T-helper 22 cell (primary cell): ENCODE measurements at places on chromosomes 1 and 21.

GRCh38 chr1:10389271-10389973 is 9.4 kb upstream of the PGD start:
- no peak for DNase-seq

DNA sequence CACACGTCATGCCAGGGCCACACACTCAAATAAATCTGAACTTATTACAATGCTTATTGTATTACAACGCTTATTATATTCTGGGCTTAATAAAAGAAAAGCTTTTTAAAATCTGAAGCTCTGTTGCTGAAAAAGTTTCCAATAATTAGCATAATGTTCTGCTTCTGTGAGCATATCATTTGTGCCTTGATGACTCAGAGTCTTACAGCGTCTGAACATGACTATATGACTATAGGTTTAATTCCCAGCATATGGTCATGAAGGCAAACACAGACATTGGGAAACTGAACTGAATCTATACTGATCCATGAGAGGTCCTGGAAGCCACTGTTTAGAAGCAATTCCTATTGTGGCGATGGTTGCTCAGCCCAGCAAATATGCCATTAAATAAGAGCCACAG is 66.3 kb downstream of the SIM2 start:
- no peak for DNase-seq

DNA sequence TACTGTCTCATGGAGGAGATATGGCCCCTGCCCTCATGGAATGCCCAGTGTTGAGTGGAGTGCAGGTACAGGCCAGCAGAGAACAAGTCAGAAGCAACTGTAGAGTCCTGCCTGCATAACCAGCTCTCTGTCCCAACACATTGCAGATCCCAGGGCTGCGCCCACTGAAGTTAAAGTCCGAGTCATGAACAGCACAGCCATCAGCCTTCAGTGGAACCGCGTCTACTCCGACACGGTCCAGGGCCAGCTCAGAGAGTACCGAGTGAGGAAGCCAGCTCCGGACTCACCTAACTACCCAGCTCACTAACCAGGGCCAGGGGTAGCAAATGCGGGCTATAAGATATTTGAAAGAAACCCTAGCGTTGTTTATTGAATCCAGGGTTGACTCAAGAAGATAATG is 59.1 kb upstream of the CNTN2 start:
- DNase-seq = no peak

DNA sequence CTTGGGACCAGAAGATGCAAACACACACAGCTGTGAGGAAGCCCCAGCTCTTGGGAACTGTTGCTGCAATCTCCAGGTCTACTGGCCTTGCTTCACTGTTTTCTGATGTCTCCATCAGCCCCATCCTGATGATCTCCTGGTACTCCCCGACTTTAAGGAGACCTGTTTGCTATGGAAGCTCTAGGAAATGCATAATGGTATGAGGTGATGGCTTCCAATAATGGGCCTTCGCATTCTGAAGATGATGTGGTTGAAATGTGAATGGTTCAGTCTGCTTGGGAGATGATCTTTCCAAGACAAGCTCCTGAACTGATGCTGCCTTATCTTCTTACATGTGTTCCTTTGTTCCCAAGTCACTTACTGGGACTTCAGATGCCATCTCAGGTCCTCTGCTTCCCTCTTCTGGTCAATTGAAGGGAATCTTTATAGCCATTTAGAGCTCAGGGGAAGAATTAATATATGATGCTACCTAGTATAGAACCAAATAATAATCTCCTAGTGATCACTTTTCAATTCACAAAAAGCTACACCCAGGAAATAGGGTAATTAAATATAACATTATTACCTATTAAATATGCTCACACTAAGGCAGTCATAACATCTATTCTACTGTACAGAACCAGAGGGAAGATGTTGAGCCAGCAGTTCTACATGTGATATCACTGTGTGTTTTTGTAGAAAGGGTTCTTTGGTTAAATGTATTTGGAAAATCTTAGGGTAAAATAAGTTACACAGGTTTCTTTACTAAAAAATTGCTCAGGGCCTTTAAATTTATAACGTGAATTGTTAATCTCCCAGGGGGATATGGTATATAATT is 73.9 kb upstream of the VTCN1 start:
- no peak for DNase-seq

DNA sequence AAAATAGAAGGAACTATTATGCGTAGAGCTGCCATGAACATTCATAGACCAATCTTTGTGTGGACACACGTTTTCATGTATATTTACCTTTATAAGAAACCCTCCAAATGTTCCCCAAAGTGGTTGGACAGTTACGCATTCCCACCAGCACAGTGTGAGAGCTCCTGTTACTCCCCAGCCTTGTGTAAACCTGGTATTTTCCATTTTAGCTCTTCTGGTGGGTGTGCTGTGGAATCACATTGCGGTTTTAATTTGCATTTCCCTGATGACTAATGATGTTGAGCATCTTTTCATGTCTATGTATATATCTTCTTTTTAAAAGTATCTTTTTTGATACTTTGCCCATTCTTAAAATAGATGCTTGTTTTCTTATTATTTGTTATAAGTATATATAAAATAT is 3.2 kb upstream of the UBASH3A start:
- no peak for DNase-seq

GRCh38 chr1:171794085-171794484 is 12.6 kb downstream of the METTL13 start:
- DNase-seq = no peak

DNA sequence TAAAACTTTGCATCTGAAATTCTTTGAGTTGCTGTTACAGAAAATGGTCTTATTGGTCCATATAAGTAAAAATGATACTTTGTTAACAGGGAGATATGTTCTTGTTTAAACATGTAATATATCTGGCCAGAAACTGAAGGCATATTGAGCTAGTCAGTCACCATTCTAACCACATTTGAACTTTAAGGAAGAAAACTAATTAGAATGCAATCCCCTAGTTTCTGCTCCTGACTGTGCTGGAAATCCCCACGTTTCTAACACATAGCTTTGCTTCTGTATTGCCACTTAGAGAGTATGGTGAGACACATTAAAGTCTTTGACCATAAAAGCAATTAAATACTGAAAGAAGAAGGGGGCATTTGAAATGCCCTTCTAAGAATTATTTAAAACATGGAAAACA is 32.1 kb upstream of the HIVEP3 start:
- DNase-seq = no peak

- no peak for DNase-seq
Measured at GRCh38 chr1:231186356-231187115, 24.7 kb downstream of the TRIM67 start.

DNA sequence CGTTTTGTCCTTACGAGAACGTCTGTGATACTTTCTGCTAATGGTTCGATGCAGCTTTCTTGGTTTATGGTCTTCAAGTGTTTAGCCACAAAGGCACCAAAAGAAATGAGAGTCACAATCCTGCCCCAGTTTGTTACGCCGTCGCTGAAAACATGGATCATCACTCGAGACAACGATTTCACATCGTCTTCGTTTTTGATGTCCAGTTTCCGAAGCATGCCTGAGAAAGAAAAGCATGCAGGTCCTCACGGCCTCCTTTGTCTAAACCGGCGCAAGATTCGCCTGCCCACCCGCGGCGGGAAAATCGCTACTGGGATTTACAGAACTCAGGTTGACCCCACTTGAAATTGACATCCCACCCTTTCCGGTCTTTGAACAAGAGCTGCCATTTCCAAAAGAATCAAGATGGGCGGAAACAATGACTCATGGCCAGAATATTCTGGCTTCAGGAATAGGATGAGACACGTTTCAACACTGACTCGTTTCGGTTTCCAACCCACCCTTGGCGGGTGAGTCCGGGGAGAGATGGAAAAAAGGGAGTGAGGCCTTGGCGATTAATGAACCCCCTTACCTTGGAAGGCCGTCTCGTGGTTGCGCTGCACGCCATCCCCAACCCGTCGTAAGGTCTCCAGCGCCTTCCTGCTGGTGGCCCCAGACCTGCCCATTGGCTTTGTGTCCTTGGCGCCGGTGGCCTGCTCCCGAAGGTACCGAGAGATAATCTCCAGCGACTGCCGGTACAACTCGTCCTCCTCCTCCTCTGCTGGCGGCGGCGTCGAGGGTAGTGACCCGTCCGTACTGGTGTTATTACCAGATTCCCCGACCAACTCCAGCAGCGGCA is 919 bp downstream of the MCL1 start:
- DNase-seq = no peak

DNA sequence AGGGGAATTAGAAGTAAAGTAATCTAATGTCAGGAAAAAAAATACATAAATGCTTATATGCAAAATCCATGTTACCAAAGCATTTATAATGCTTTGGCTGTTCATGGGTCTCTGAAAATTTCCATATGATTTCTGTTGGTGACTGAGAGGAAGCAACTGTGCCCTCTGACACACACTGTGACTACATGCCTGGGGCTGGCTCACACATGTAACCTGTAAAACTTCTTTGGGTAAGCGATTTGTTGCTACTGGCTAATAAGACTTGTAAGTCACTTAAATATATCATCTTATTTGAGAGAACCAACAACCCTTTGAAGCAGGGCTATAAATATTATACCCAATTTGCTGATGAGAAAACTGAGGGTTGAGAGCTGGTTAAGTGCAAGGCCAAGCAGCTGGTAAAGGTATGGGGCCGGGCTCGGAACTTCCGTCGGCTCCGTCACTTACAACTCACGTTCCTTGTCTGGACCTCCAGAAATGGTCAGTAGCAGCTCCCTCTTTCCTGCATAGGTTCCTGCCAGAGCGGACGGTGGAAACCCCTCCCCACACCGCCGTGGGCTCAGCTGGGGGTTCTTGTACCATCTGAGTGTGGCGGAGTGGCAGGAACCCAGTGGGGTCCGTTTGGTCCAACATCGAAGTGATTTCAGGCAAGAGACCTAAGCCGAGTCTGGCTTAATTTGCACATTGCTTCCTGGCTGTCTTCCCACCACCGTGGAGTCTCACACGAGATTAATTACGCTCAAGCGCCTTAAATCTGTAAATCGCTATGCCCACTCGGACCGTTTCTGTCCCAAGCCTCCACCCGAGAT is 714 bp downstream of the DFFA start:
- no peak for DNase-seq

DNA sequence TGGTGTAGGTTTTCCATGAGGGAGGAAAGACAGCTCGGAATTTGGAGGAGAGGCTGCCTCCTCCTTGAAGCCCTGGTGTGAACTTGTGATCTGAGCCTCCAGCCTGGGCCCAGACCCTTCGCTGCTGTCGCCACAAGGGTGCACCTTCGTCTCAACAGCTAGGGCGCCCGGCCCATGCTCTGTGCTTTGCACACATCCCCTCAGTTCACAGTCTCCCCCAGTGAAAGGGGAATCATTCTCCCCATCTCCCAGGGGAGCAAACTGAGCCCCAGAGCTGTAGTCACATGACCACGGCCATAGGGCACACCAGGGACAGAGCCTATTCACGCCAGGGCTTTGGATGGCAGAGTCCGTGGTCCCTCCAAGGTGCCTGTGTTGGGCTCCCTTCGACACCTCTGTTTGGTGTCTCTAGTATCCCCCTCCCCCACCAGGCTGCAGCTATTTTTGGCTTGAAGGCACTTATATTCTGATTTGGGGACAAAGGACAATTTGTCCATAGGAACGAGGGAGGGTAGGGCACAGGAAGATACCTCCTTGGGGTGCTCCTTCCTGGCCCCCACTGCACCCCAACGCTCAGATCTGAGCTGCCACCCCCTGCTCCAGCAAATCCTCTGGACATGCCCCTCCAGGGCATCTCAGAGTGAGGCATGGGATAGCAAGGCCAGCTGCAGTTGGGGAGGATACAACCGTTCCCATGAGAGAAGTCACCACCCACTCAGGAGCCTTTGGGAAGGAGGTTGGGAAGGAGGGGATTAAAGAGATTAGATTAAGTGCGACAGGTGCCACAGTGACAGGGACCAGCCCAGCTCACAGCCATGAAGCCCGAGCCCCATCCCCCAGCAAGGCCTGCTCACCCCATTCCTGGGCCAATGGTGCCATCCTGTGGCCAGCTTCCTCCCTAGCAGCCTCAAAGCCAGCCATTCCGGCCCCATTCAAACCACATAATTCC is 15.7 kb downstream of the MATN1 start:
- DNase-seq = no peak

DNA sequence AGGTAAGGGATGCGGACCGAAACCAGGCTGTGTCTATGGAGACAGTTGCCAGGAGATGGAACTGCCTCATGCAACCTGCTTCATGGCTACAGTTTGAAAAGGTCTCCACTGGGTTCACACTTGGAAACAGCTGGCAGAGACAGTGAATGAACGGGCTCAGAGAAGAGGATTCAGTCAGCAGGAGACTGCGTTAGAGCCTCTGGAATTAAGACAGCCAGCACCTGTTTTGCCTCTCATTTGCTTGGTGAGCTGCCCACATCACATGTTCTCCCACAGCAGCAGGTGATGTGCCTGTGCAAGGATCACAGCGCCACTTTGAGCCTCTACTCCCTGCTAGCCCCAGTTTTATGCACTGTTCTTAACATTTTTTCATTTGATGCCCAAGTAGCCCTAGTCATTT is 321.0 kb downstream of the PLPP3 start:
- no peak for DNase-seq

DNA sequence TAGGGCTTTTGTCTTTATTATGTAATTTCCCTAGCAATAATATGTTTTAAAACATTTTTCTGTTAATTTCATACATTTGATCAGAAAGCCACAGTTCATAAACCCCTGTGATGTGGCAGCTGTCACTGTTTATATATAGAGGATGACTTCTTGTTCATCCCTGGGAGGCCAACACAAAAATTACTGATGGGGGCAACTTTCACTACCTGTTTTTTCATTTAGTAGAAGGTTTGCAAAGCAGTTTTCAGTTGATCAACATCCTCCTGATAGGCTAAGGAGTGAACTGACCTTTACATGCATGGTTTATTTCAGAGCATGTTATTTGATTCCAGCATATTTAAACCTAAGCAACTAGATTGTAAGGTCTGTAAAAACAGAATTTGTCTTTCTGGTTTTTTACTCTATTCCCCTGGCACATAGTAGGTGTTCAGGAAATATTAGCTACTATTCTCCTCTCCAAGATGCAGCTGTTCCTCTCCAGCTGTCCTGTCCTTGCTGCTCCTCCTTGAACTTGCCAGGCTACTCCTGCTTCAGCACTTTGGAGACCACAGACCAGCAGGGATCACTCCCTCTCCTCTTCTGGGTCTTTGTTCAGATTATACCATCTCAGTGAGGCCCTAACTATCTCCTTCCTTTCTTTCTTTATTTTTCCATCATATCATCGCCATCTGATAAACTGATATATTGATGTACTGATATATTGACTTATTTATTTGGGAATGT is 54.7 kb downstream of the ROR1 start:
- no peak for DNase-seq

- no peak for DNase-seq
Measured at GRCh38 chr1:199173356-199173755, 534.5 kb downstream of the PTPRC start.

- no peak for DNase-seq
Measured at GRCh38 chr1:235100194-235100772, 28.4 kb downstream of the TOMM20 start.
